ENCODE measurements at places on chromosomes 13 and 19.

GRCh38 chr19:16561382-16561781 lies 10.8 kb downstream of the SLC35E1 start:
- DNase-seq = no peak

GRCh38 chr13:102877303-102877702 lies 31.5 kb downstream of the ERCC5 start:
- DNase-seq = no peak

GRCh38 chr13:61727767-61728166 lies 312.1 kb upstream of the PCDH20 start:
- DNase-seq = no peak

DNA sequence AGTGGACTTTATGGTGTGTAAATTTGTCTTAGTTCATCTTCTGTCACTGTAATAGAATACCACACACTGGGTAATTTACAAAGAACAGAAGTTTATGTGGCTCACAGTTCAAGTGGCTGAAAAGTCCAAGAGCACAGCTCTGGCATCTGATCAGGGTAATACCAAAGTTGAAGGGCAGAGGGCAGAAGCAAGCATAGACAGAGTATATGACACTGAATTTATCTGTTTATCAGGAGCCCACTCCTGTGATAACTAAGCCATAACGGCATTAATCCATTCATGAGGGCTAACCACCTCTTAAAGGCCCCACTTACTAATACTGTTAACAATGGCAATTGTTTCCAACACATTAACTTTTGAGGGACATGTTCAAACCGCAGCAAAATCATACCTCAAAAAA lies 4.0 kb upstream of the RFXAP start:
- no peak for DNase-seq

DNA sequence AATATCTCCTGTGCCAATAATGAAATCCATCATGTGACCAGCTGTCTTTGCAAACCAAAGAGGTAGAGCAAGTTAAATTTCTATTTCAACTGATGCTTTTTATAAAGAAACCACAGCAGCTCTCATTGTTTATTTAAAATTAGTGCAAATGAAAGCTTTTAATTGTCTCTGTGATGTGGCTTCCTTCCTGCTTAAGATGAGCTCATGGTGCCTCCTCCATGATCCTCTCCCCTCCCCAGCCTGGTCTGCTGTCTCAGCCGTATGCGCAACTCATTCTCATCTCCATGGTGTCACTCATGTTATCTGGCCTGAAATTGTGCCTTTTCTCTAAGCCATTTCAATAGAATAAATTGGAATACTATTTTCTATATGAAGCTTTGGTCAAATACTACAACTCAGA lies 270.6 kb downstream of the FGF14 start:
- no peak for DNase-seq

DNA sequence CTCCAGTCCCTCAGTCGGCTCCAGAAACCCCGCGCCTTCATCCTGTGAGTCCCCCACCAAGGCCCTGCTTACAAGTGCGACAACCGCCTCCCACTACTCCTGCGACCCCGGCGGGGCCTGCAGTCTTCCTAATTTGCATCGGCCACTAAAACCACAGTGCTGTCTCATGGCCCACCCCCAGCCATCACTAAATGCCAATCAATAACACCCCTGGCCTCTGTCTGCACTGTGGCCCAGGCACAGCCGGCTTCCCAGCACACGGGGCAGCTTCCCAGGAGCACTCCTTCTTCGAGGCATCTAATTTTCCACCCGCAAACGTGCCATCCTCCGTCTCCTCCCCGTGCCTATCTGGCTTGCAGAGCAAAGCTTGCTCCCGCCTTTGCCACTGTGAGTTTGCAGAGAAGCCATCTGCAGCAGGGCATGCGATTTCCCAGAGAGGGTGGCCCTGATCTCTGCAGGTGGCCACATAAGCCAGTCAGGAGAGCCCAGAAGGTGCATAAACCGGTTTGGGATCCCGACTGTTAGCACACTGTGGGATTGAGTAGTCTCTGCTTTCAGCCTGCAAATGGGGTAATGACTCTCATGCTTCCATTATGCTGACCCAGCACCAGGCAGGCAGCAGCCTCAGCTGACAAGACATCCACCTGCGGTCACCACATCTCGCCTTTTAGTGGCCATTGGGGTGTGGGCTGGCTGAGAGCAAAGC lies 34.0 kb upstream of the USE1 start:
- DNase-seq = no peak

- DNase-seq = no peak
Observed at GRCh38 chr13:84430446-84430845, 548.2 kb upstream of the SLITRK1 start.

DNA sequence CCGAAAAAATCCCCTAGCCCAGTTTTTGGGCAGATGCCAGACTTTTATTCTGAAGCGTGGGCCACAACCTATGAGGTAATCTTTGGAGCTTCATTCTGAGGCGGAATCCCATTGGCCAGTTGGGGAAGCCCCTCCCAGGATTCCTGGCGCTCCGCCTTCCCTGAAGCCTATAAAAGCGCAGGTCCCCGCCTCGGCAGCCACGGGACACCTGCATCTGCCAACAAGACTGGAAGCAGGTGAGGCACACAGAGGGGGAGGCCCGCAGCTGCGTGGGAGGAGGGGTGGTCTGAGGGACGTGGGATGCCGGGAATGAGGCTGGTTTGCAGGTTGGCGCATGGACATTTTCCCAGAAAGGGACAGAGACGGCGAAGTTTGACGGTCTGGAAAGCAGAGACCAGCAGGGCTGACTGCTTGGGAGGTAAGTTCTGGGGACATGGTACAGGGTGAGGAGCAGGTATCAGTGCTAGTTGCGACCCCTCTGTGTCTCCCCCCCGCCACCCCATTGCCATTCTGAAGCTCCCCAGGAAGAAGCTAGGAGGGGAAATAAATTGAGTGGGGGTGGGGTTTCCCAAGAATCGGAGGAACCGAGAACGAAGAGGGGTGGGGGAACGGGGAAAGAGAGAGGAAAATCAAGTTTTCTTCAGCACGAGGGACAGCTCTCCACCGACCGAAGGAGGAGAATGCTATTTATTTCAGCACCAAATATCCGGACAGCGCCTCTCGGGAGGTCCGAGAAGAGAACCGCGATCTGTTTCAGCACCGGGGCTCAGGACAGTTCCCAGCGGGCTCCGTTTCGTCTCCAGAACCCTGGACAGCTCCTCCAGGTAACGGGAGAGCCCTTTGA lies 22.4 kb upstream of the FEM1A start:
- peak; percentile 49 for DNase-seq

DNA sequence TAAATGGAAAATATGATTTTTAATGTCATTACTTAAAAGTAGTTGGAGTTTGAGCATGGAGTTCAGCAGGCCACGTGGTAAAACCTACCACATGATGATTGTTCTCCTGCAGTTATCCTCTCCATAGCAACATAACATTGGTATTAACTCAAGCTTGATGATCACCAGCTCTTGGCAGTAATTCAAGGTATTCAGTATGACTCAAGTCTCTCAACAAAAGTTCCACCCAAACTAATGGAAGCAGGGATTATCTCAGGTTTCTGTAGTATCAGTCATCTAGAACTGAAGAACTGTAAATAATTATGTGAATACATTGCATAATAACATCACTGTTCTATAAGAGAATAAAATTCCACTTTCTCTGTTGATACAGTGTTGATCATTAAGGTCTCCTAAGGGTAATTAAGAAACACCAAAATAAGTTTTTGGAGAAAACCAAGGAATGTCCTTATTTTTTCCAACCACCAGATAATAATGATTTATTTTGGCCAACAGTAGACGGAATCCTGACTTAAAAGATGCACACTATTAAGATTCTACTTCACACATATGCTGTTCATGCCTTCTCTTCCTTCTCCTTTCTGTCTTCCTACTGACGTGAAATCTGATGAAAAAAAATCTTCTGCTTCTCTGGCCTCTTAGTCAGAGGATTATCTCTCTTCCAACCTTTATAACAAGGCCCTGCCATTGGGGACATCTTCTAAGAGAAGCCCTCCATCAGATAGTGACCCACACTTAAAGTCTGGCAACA lies 1092.3 kb downstream of the EFNB2 start:
- DNase-seq = no peak

- no peak for DNase-seq
Observed at GRCh38 chr13:83905641-83906040, 23.4 kb upstream of the SLITRK1 start.

GRCh38 chr19:23241419-23241818 lies 8.8 kb downstream of the ZNF724 start:
- DNase-seq = no peak

DNA sequence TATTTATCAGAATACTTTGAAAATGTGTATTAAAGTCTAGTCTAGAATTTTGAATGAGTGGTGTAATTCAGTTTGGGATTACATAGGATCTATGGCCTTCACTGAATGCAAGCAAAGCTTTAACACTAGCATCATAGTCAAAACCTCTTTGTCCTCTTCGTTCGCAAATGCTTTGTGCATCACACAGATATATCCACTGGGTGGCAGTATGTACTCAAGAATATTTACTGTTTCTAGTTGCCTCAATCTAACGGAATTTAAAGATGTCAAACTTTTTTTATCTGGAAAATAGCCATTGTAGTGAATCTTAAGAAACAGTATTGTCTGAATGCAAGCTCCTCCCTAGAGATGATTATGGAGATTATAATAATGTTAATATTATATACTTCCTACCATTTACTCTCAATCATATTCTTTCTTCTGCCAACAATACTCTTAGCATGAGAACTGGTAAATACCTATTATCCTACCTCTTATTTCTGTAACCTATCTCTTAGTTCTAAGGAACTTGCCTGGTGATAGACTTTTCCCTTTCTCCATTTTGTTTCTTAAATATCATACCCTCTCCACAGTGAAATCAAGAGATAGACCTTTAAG lies 25.8 kb downstream of the LACC1 start:
- no peak for DNase-seq

GRCh38 chr13:20161275-20161950 lies 561 bp upstream of the GJA3 start:
- DNase-seq = peak; percentile 33

GRCh38 chr19:51600940-51601580 lies 29.1 kb downstream of the SIGLEC5 start:
- no peak for DNase-seq

DNA sequence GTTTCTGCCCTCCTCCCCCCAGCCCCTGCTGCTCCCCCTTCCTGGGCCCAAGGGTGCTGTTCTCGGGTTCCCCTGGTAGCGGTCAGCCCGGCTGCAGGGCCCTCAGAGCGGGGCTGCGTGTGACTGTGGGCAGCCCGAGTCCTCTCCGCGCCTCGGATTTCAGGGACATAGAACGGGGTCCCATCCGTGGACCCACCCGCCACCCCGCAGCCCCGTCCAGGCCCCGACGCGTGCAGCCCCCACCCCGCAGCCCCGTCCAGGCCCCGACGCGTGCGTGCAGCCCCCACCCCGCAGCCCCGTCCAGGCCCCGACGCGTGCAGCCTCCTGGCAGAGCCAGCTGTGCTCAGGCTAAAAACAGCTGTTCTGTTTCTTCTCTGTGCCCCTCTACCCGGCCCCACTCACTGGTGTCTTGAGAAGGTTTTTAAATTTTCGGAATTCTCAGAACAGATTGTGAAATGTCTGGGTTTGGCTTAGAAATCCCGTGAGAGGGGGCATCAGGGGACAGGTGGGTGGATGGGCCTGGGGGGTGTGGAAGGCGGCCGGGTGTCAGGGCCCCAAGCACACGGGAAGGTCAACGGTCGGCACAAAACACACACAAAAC lies 5.5 kb upstream of the PRTN3 start:
- no peak for DNase-seq

- DNase-seq = no peak
Observed at GRCh38 chr19:16861834-16862233, 27.0 kb upstream of the F2RL3 start.

DNA sequence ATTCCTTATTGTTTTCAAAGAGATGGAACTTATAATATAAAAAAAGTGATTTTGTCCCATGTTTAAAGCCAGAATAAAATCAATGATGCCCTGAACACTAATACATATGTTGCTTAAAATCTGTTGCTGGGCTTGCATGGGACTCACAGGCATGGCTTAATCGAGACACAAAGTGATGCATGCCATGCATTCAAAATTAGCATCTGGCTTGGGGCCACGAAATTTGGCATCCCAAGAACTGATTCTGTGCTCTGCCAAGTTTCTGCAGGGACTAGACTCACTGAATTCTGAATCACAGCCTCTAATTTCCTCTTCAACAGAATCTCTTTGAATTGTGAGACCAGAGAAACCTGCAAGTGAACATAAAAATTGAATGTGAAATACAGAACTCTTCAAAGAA lies 109.2 kb downstream of the PCDH17 start:
- DNase-seq = no peak

GRCh38 chr13:64505336-64505910 lies 2724.7 kb downstream of the PCDH9 start:
- DNase-seq = no peak

- DNase-seq = peak; percentile 43
Observed at GRCh38 chr19:19459707-19460251, 54.3 kb downstream of the GATAD2A start.

DNA sequence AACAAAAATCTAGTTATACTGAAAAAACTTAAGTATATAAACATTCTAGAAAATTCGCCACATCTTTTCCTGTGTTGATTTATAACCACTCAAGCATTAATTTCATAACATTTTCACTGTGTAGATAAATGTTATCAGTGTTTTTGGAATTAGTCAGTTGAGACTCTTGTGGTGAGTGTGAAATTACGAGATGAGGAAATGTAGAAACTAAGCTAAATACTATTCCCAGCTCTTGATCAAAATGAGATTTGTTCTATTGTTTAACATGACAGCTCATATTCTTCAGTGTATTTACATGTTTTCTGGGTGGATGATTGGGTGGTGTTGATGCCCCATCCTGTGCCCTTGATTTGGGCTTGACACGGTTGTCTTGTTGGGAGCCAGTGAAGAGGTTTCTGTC lies 406.8 kb downstream of the DACH1 start:
- DNase-seq = no peak

DNA sequence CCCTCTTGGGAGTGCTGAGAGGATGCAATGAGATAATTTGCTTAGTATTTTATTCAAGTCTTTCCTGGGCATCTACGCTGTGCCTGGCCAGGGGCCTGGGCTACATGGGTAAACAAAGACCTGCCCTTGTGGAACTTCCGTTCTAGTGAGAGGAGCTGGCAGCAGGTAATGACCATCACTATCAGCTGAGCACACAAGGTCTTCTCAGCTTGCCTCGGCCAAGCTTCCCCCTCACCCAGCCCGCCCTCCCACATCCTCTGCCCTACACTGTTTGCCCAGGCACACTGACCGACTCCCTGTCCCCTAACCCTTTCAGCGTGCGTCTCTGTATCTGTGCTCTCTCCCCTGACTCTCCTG lies 8.6 kb upstream of the FKRP start:
- DNase-seq = no peak

GRCh38 chr19:32322541-32322940 lies 22.9 kb upstream of the ZNF507 start:
- DNase-seq = no peak

DNA sequence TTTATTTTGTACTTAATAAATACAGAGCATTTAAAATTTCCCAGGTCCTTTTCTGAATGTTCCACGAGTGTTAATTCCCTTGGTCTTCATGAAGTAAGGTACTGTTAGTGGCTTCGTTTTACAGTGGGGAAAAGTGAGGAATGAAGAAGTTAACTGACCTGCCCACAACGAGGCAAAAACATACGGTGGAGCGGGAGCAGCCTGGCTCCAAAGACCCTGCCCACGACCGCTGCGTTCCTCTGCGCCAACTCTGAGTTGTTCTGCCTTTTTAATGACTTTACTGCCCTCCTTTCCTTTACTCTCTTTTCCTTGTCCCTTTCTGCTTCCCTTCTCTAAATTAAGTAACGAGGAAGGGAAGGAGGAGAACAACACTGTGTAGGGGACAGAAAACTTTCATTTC lies 392.9 kb downstream of the PCDH9 start:
- no peak for DNase-seq

GRCh38 chr19:38932425-38933179 lies 1.9 kb downstream of the MRPS12 start:
- DNase-seq = no peak

GRCh38 chr19:16031872-16032200 lies 44.5 kb upstream of the TPM4 start:
- DNase-seq = no peak
